ENCODE measurements at places on chromosomes 2 and 18.

GRCh38 chr2:177530561-177530960, 138.0 kb downstream of the AGPS start:
- no peak for DNase-seq

- no peak for DNase-seq
These were observed 73.7 kb upstream of the DNAJC10 start for GRCh38 chr2:182642328-182642727.

- DNase-seq: no peak
These were observed 160.6 kb downstream of the PRKCE start for GRCh38 chr2:45812011-45812500.

DNA sequence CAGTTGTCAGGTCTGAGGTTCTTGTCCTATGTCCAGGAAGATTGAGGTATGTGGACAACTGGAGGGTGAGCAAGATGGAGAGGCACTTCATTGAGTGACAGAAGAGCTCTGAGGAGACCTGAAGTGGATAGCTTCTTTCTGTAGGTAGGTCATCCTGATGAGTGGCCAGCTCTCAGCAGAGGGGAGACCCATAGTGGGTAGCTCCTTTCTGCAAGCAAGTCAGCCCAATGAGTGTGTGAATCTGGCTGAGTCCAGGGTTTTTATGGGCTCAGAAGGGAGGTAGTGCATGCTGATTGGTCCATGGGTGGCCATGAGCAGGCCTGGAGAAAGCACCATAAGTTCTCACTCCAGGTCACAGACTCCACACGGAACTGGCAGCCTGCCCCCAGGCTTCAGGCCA, 92.6 kb upstream of the GALNT5 start:
- DNase-seq: no peak

GRCh38 chr2:23449413-23449812, 64.4 kb downstream of the KLHL29 start:
- no peak for DNase-seq

GRCh38 chr2:1487758-1488157, 74.5 kb downstream of the TPO start:
- DNase-seq: no peak

DNA sequence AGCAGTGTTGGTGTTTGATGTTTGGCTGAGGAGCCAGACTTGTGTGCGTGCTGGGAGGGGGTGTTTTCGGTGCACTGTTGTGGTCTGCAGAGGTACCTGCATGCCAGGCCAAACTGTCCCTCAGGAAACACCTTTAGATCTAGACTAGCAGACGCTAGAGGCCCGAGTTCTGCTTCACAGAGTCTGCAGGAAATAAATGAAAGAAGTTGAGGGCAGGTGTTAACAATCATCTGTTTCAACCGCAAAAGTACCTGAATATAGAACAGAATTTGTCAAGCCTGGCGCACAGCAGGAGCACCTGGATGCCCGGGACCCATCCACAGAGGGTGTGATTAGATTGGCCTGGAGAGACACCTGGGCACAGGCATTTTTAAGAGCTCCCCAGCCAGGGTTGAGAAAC, 40.5 kb upstream of the REL start:
- DNase-seq: no peak

DNA sequence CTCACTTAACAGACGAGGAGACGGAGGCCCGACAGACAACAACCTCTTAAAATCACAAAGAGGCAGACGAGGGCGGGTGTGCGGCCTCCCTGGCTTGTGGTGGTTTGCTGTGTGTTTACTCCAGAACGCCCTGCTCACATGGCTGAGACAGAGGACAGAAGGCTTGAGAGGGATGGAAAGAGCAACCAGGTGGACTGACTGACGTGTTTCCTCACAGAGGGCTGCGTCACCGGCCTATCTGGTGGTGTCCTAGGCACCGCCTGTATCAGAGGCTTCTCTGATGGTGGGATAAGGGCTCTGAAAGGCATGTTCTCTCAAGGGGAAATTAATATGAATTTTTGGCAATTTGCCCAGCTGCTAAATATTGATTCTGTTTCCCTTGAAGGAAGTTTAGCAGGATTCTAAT, 47.0 kb upstream of the RALBP1 start:
- DNase-seq: no peak

- DNase-seq: no peak
These were observed 7.0 kb upstream of the DRC1 start for GRCh38 chr2:26394694-26395093.

DNA sequence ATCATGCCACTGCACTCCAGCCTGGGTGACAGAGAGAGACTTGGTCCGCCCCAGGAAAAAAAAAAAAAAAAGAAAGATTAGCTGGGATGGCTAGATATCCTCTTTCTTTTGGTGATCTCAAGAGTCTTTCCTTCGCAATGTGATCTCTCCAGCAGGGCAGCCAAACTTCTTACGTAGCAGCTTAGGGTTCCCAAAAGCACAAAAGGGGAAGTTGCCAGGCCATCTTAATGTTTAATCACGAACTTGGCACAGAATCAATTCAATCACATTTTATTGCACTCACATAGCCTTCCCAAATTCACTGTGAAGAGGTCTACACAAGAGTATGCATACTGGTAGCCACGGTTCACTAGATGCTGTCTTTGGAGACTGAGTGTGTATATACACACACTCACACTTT, 53.1 kb downstream of the VIL1 start:
- DNase-seq: no peak

- DNase-seq: no peak
These were observed 1955.6 kb upstream of the CELF4 start for GRCh38 chr18:39521164-39521563.
